ENCODE measurements at places on chromosomes 6 and 20.

DNA sequence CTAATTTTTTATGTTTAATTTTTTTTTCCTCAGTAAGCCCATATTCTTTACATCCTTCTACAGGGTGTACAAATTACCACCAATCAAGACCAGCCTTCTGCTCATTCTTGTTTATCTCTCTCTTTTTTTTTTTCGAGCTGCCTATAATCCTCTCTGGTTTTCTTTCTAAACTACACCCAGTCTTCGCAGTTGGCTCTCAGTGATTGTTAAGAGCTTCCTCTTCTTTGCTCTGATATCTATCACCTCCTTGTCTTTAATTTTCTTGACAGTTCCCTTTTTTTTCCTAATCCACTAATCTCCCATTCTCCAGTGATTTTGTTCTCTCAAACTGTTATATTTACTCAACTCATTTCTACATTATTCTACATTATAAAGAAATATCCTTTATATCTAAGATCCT, 38.5 kb upstream of the PTPRK start:
- DNase-seq, result no peak

DNA sequence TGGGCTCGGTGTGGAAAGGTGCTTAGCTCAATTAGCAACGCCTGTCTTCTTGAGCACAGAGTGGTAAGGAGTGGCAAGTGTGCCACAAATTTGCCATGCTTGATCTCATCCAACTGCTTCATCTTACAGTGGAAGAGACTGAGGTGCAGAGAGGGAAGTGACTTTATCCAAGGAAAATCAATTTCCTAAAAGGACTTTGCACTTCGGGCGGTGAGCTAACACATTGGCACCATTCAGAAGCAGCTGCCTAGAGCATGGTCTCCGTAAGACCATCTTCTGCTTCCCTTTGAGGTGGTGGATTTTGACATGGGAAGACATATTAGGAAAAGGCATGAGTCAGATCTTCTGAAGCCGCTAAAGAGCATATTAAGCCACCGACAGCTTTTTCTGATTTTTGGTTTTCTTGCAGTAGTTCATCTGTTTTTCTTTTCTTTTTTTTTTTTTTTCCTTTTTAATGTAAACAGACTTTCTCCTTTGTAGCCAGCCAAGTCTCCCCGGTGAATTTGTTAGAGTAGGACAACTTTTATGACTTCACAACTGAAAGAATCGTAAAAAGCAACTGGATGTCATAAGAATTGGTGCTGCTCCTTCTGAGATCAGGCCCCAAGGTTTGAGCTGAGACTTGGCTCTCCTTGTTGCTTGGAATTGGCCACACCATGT, 273.2 kb downstream of the CDC5L start:
- DNase-seq, result no peak

DNA sequence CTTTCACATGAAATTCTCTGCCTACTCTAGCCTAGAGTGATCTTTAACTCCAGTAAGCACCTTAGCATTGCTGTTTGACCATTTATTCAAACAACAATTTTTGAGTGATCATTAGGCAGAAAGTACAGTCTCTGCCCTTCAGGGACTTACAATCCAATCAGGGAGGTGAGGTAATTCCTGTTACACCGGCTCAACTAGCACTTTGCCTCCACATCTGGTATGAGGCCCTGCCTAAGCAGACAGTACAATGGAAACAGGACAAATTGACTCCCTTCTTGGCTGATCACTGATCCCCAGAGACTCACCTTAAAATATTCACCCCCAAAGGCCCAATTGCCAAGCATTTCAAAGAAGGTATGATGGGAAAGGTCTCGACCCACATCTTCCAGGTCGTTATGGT, 1.4 kb downstream of the AARS2 start:
- no peak for DNase-seq

GRCh38 chr6:110646951-110647910, 168.0 kb downstream of the CDK19 start:
- no peak for DNase-seq

DNA sequence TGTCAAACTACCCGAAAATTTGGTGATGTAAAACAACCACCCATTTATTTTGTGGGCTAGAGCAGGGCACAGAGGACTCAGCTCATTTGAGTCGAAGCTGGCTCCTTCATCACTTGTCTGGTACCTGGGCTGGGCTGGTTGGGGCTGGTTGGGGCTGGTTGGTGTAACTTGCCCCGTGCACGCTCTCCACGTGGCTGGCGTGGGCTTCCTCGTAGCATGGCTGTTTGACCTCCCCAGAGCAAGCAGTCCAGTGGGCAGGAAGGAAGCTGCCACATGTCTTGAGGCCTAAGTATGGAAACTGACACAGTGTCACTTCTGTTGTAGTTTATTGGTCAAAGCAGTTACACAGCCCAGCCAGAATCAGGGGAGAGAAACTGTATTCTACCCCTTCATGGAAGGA, 27.1 kb downstream of the BCAS4 start:
- no peak for DNase-seq

- no peak for DNase-seq
These were observed 140.7 kb downstream of the SMOC2 start for GRCh38 chr6:168581706-168582105.

GRCh38 chr6:88074791-88075190, 27.1 kb downstream of the SPACA1 start:
- DNase-seq, result no peak

DNA sequence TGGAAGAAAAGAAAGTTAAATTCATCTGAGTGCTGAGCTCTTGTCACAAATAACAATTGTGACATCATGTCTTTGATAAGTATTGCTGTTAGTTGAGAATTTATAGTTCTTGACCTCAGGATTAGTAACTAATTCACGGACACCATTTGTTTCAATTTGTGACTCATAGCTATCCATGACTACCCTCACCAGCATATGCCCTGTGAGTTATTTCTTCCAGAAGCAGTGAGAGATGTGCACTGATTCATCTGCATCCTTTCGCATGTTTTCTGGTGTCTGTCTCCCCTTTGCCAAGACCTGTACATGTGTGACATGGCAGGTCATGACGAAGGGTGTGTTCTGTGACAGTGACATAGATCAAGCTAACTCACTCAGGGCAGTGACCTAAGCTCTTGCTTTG, 86.9 kb downstream of the SOBP start:
- peak; percentile 68 for DNase-seq
